ENCODE measurements at places on chromosomes 11 and 22.

DNA sequence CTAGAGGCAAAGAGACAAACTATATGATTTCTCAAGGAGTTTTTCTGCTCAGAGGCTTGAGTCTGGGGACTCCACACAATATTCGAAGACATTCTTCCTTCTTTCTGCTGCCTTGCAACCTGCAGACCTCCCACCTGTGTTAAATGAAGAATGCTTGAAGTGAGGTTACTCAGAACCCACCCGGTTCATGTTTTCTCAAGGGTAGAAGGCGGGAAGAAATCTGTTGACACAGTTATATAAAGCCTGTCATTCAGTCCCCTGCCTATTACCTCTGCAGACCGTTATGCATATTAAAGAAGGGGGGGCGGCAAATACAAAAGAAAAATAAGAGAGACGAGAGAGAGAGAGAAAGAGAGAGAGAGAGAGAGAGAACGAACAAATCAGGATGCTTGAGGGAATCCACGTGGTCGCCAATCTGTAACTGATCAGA, 2.2 kb upstream of the KMT2A start:
- DNase-seq: no peak

GRCh38 chr11:116314006-116314405, 458.8 kb downstream of the BUD13 start:
- DNase-seq: no peak

- DNase-seq: no peak
These were observed 8.8 kb upstream of the MYRF start for GRCh38 chr11:61743486-61744095.

DNA sequence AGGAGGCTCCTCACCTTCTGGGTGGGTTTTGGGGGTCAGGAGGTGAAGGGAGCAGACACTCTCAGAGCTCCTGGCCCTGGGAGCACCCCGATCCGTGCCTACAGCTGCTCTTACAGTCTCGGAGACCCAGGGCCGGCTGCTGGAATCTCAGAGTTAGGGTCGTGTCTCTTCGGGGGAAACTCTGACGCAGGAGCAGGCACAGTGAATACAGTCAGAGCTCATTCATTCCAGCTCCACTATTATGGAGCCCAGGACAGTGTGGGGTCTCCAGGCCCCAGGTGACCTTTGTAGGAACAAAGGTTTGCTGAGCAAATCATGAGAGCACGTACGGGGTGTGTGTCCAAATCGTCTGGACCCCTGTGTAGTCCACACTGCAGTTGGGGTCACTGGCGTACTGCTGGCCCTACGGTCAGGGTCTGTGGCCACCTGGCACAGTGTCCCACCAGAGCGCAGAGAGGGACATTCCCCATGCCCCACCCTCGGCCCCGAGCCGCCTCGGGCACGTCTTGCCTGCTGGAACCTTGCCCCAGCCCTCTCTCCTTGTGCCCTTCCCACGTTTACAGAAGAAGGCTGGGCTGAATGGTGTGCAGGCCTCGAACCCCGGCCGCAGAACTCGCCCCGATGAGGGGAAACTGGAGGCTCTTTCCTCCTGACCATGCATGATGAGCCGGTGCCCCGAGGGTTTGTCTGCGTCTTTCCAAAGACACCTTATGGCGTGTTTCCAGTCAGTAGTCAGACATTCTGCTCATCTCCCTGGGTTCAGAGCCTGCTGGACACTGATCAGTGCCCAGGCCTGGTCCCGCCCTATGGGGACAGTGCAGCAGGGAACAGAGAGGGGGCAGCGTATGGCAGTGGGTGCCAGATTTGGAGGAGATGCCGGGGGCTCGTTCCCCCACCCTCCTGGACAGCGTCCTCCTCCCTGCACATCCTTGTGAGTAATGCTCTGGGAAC, 1166.6 kb downstream of the BRD1 start:
- no peak for DNase-seq

DNA sequence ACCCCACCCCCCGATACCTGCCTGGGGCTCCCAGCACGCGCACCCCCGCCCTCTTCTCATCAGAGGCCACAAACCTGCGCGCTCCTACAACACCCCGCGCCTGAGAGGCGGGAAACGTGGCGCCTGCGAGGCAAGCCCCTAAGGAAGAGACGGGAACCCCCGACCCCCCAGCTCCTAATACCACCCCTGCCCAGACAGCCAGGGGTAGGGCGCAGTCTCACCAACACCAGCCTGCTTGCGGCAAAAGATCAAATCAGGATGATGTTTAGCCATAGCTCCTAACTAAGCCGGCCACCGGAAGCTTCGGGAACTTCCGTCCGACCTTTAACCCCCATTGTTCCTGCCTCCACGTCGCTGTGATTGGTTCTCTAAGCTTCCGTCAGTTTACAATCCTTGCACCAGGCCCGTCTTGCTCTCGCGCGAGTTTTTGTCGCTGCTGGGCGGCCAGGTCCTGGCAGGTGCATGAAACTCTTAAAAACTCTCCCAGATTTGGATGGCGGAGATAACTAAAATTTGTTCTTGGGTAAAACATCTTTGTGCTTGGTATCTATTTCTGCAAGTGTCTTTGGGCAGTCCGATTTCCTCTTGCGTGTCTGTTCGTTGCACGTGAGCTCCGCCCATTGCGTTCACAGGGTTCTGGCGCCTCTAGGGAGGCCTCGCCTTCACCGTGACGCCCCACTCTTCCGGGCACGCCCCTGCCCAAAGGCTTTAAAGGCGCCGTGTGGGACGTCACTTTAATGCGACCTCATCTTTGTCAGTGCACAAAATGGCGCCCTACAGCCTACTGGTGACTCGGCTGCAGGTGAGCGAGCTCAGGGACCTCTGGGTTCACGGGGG, at the start of the genes ACO2 and PHF5A:
ACO2 (plus strand) TSS at position 737 of the 837 bp plus-strand sequence; CDS start at position 767, 30 bp downstream.
PHF5A (minus strand) TSS at position 312 of the 837 bp plus-strand sequence; CDS start at position 273, 39 bp downstream.
- DNase-seq: peak; percentile 99

DNA sequence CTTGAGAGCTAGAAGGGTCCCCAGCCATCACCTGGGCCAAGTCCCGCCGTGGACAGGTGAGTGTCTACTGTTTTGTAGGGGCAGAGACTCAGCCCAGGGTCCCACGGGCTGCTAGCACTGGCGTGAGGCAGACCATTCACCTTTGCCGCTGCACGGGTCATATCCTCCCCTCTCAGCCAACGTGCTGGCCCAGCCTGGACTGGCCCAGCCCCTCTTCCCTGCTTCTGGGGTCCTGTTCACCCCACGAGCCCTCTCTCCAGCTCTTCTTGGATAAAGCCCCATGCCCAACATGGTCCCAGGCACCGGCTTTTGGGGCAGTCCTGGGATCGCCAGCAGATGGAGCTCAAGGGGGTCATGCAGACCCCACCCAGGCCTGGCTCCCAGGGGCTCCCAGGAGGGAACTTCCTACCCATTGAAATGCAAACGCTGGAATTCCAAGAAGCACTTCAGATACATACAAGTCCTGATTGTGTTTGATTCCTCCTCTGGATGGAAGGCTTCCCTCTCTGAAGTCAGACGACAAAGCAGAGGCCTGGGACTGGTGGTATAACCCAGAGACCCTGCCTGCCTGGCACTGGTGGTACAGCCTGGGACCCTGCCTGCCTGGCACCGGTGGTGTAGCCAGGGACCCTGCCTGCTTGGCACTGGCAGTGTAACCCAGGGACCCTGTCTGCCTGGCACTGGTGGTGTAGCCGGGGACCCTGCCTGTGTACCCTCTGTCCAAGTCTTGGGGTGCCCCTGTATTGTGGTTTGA, 8.9 kb upstream of the SEPTIN5 start:
- no peak for DNase-seq

DNA sequence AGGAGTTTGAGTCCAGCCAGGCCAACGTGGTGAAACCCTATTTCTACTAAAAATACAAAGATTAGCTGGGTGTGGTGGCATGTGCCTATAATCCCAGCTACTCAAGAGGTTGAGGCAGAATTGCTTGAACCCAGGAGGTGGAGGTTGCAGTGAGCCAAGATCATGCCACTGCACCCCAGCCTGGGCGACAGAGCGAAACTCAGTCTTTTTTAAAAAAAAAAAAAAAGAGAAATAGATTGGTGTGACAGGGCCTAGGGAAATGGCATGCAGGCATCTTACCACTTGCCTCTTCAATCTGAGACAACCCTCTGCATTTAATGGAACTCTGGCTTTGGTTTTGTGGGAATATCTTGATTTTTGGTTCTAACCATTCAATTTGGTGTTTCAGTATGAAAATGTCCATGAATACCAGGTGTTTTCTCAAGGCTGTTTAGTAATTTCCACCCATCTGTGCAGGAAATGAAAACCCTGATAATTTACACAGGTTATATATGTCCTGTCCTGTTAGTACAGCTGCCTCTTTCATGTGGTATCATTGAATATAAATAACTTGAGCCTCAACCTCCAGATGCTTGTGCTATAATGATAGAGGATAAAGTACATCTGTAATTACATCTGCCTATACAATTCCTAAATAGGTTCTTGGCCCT, 8.4 kb downstream of the XBP1 start:
- DNase-seq: no peak

DNA sequence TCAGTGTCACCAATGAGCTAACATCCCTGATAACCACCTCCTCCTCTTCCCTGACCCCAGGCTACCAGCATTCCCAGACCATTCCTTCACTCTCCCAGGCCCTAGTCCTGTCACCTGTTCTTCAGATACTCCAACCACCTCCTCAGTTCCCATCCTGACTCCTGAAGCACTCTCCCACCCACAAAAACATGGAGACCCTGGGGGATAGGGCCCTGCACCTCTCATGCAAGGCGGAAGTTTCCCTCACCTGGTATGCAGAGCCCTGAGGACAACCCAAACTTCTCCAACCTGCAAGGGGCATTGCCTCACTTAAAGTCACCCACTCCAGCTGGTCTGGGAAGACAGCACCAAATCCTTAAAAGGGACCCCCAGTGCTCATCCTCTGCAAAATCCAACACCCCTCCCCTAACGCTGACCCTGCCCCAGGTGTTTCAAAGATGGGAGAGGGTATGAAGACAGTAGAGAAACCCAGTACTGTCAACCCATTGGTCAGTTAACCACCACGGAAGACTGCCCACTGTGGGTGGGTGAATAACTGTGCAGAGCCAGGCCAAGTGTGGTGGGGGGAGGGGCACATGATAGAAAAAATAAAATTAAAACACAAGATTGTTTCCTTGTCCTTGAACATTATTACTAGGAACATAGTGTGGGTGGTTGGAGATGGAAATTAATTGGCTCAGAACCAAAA, 1.4 kb downstream of the TNKS1BP1 start:
- no peak for DNase-seq

DNA sequence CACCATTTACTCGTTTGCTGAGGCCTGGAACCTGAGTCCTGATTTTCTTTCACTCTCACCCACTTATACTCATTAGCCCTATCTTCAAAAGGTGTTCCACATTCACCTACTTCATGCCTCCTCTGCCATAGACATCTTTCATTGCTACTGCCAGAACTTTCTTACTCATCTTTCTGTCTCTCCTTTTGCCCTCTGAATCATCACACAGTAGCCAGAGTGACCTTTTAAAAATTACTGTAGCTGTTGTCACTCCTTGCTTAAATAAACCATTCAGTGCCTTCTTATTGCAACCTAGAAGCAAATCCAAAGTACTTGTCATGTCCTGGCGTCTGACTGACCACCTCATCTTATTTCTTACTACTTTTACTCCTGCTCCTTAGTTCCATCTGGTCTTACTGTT, 38.2 kb downstream of the ATXN10 start:
- DNase-seq: no peak

- no peak for DNase-seq
These were observed 31.0 kb downstream of the IGHMBP2 start for GRCh38 chr11:68934666-68935065.

- DNase-seq: no peak
These were observed 60.2 kb upstream of the EMID1 start for GRCh38 chr22:29145321-29146072.

- DNase-seq: no peak
These were observed 868.6 kb downstream of the METTL15 start for GRCh38 chr11:28976801-28977145.

GRCh38 chr22:47166446-47167016, 404.1 kb downstream of the TBC1D22A start:
- no peak for DNase-seq

DNA sequence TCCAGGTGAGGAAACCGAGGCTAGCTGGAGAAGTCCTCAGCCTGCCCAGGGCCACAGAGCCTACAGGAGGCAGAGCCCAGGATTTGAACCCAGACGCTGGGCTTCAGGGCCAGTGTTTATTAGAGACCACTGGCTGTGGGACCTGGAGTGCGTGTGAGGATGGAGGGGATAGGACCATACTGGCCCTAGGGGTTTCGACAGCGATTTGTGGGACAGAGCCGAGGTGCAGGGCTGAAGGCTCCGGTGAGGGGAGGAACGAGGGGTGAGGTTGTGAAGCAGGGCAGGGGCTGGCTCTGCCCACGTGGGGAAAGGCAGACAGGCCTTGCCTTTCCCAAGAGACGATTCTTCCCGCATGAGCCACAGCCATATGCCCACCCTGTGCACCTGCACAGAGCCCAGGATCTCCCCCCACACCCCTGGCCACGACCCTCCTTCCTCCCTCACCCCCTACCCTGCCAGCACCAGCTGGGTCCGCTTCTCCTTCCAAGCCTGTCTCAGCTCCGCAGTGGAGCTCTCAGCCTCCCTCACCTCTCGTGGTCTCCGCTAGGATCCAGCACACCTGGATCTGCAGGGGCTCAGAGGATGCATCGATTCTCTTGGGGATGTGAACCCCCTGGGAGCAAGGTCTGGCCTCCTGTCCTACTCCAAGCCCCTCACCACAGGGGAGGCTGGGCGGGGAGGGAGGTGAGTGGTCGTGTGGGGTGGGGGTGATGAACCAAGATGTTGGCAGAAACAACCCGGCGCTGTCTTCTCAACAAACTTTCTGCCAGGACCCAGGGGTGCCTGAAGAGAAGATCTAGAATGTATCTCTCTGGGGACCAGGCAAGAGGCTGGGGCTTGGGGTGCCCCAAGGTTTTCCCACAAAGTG, 58.4 kb downstream of the RTL6 start:
- DNase-seq: no peak

DNA sequence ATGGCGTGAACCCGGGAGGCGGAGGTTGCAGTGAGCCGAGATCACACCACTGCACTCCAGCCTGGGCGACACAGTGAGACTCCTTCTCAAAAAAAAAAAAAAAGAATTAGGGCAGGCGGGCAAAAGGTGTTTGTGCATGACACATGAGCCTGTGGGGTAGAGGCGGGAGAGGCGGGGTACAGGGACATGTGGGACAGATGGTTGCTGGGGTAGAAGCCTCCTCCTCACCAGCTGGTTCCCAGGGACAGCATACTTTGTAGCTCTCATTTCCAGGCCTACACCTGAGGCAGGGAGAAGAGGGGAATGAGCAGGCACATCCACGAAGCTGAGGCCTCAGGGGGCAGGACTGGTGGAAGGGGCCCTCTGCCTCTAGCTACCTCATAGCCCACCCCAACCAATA, 23.7 kb downstream of the YWHAH start:
- no peak for DNase-seq

- no peak for DNase-seq
These were observed 65.4 kb downstream of the MICAL2 start for GRCh38 chr11:12175694-12176241.

DNA sequence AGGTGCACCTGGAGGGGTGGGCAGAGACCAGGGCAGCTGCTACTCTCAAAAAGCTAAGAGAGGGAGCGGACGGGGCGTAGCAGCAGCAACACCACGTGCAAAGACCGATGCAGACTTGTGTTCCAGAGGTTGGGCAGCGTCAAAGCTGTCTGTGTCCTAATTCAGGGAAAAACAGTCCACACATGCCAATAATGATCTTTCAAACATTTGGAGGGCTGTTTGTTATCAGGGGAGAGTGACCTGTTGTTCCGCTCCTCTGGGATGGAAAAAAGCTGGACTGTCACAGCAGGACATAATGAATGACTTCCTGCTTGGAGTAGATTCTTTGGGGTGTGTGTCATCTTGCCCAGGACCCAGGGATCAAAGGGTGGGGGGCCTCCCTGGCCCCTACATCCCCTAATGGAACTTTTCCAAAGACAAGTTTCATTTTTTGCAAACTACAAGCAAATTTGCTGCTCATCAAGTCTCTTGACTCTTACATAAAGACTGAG, 6.2 kb upstream of the FBLN1 start:
- no peak for DNase-seq

GRCh38 chr11:79269611-79270307, 171.1 kb downstream of the TENM4 start:
- no peak for DNase-seq
